Urinary bladder (tissue), 4 donors: ENCODE measurements at places on chromosomes 16 and 17. TPM values are rescaled to one million over a fixed set of nuclear protein-coding genes. Genes with fewer than 3 reads are reported as not detected.
A peak's percentile ranks its signal among the peaks of the same experiment; 100 is the strongest.

The MPP2 gene
- polyA plus RNA-seq = 14.9 TPM

The ZNF764 gene
- 8.1 TPM for polyA plus RNA-seq

DNA sequence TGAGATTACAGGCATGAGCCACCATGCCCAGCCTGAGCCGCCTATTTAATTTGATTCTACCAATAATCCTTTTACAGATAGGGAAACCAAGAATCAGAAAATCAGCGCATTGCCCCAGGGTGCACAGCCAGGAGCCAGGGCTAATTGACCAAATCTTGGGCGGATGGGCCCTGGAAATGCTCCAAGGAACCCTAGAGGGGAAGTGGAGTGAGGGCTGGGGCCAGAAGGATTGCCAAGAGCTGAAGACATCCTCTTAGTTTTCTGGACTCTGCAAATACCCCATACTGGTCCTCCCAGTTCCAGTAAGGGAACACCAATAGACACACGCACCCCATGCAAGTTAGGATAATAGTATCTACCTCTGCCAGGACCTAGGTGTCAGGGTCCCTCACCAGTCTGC lies 3.8 kb downstream of the FHOD1 start:
- no peak for DNase-seq

- DNase-seq = peak; percentile 36
Observed at GRCh38 chr17:74176546-74177001, 26.9 kb upstream of the RPL38 start.

- no peak for DNase-seq
Observed at GRCh38 chr16:85393674-85394451, 219.3 kb upstream of the GSE1 start.

DNA sequence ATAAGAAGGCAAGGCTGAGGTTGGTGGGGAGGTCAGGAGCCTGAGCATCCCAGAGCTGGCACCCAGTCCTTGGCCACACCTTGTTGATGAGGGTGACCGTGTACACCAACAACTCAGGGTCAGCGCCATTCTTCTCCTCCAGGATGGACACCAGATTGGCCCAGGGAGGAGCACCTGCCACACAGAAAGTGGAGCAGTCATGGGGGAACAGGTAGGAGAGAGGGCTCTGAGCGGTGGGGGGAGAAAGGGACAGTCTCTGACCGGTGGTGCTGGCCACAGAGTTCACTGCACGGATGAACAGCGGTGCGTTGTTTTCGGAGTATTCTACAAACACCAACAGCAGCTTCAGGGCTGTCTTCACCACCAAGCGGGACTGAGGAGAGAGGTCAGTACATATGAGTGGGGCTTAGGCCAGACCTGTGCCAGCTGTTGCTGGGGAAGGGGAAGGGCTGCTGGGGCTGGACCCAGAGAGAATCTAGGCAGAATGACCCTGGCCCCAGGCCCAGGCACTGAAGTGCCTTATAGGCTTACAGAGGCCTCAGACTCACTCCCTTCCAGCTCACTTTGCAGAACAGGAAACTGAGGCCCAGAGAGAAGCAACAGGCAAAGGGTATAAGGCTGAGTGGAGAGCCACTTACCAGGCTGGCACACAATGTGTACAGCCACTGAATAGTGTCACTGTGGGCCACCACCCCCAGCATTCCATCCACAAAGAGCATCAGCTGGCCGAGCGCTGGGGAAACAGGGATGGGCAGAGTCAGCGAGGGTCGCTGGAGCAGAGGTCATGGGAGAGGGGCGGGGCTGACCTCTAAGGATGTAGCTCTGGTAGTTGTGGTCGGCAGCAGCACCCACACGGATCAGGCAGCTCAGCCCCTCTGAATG lies 9.6 kb downstream of the FHOD1 start:
- DNase-seq = no peak
